ENCODE measurements at places on chromosomes 11 and 22. TPM values are rescaled to one million over a fixed set of nuclear protein-coding genes. Genes with fewer than 3 reads are reported as not detected.

FREY1 gene
- total RNA-seq, result 3.4 TPM

TEX12 gene
- 0.44 TPM for total RNA-seq

PATE4 gene
- total RNA-seq, result not detected

LRRN4CL gene
- total RNA-seq, result not detected

FGF4 gene
- total RNA-seq, result not detected

TSGA10IP gene
- total RNA-seq, result not detected

CD3D gene
- total RNA-seq, result 355 TPM

CECR2 gene
- total RNA-seq, result 0.14 TPM

OR51E2 gene
- total RNA-seq, result not detected

APOL5 gene
- total RNA-seq, result not detected

NAALADL1 gene
- total RNA-seq, result 33.9 TPM

DNA sequence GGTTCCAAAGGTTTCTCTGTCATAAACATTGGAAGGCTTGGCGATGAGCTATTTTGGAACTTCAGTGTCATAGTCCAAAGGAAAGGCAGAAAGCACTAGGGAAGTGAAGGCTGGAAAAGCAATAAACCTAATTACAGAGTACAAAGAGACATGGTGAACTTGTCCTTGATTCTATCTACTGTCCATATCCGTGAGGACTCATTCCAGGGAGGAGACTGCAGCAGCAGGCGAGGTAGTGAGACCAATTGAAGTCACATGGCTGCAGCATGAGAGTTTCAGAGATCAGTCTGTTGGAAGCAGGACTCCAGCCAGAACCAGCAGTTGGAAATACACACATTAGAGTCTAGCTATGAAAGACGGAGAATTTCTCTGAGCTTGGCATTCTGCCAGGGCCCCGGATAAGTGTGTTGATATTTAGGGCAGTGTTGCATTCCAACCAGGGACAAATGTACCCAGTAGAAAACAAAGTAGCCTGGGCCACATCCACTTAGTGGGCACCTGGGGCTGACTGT lies 54.1 kb upstream of the ARHGAP42 start:
- DNase-seq, result no peak

- DNase-seq, result no peak
Measured at GRCh38 chr11:127789927-127790326, 789.4 kb upstream of the KIRREL3 start.

- DNase-seq, result no peak
Measured at GRCh38 chr11:8260202-8260966, 3.3 kb downstream of the LMO1 start.

DNA sequence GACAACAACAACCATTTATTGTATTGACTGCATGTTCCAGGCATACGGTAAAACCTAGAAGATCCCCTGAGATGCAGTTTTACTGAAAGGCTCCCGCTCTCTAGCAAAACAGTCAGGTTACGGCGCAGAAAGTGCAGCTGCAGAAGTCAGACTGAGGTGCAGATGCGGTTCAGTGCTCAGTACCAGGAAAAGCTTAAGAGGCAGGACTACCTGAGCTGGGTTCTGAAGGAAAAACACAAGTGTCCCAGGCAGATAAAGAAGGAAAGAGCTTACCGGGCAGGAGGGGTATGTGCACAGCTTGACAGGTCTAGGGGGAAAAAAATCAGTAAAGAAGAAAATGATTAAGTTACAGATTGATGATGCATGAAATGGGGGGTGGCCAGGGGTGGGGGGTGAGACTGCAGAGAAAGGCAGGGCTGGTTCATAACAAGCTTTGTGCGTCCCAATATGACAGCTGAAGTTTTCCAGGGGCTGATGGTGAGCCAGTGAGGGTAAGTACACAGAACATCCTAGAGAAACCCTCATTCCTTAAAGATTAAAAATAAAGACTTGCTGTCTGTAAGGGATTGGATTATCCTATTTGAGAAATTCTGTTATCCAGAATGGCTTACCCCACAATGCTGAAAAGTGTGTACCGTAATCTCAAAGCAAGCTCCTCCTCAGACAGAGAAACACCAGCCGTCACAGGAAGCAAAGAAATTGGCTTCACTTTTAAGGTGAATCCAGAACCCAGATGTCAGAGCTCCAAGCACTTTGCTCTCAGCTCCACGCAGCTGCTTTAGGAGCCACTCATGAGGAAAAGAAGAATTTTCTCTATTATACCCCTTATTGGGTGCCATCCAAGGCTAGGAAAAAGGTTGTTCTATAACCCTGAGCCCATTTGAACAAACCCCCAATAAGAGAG lies 11.9 kb downstream of the LARGE1 start:
- no peak for DNase-seq

DNA sequence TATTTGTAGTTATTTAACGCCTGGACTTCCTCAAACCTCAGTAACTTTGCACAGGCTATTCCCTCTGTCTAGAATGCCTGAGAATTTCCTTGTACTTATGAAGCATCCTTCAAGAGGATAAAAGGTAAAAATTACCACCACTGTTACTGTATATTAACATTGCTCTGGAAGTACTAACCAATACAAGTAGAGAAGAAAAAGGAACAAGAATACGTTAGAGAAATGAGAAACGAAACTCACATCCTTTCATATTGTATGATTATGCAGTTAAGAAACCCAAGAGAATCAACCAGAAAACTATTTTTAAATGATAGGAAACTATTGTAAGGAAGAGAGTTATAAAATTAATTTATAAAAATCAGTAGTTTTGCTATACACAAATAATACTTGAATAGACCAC lies 48.2 kb upstream of the OR5P2 start:
- no peak for DNase-seq

GRCh38 chr11:342328-342727 lies 21.7 kb upstream of the IFITM3 start:
- DNase-seq, result no peak

DNA sequence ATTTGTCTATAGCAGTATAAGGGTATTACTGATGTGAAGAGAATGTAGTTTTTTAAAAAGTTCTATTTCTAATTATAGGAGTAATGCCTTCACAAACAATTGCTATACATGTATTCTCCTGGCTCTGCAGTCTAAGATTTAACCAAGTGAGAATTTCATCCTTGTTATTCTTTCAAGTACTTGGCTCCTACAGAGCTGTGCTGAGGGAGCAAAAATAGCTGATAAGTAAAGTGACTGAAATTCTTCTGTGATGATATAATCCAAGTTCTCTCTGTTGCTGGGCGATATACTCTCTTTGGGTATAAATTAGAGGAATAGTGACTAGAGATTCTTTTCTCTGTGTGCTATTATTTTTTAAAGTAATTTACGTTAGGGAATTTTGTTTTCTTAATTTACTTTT lies 68.0 kb downstream of the PGR start:
- DNase-seq, result no peak

DNA sequence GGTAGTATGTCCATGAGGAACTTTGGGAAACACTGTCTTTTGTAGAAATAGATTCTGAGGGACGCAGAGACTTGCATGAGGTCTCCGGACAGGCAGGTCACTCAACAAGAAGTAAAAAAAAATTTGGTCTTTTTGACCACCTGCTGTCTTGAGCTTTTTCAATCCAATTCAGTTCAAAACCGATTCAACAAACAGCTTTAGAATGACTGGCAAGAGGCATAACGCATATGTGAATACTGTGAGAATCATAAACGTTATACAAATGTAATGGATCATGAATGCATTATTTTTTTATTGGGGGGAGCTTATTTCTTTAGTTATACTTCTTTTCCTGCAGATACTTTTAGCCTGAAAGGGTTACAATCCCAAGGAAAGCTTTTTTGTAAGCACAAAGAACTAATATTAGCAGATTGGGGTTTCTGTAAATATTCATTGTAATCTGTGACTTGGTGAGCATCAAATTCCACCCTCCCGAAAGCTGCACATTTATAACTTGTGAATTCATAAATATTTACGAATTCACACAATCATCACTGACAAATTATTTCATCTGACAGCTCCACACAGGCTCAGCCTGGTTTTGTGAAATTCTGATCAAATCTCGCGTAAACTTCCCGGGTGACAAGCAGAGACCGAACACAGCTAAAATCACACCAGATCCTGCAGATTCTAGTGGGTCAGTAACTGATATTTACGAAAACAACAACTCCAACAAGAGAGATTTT lies 507.7 kb downstream of the MN1 start:
- DNase-seq, result no peak

- no peak for DNase-seq
Measured at GRCh38 chr11:28878025-28878424, 769.8 kb downstream of the METTL15 start.

DNA sequence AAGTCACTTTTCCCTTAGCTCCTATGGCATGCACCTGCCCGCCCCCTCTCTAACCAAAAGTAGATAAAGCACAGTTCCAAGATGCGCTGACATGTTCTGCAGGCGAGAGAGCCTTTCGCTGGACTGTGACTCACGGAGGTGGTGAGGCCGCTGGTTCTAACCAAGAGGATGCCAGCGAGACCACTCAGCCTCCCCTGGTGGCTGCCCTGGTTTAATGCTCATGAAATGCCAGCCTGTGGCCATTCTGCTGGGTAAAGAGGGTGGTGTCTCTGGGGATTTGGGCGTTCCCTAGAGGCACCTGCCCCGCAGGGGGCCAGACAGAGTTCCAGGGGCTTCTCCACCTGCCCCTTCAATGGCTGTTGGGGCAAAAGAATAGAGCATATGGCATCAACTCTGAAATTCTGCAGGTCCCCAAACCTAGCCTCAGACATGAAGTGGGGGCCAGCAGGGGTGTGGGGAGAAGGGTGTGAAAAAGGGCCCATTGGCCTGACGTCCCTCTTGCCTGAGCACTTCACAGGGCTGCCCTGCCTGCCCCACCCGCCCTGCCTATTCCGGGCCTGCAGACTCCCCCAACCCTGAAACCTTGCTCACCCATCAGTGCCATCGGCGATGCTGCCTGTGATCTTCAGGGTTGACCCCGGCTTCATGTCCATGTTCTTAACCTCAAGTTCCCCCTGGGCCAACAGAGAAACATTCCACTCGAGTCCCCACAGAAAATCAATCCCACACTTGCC lies 8.5 kb downstream of the LGALS2 start:
- no peak for DNase-seq

GRCh38 chr11:130826572-130826971 lies 89.7 kb downstream of the SNX19 start:
- DNase-seq, result no peak

- DNase-seq, result no peak
Measured at GRCh38 chr22:44452531-44453420, 45.3 kb downstream of the RTL6 start.

DNA sequence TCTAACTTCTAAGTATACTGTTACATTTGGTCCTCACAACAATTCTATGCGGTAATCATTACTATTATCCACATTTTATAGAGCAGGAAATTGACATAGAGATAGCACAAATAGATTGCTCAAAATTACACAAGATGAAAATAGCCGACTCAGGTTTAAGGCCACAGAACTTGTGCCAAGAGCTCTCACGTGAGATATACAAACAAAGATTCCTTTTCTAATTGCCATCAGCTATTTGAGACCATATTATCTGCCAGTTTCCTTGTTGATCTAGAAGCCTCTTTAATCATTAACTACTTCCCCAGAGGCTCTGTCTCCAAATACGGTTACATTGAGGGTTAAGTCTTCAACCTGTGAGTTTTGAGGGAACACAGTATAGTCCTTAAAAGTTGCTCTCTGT lies 61.0 kb upstream of the GLYATL1B start:
- DNase-seq, result no peak

DNA sequence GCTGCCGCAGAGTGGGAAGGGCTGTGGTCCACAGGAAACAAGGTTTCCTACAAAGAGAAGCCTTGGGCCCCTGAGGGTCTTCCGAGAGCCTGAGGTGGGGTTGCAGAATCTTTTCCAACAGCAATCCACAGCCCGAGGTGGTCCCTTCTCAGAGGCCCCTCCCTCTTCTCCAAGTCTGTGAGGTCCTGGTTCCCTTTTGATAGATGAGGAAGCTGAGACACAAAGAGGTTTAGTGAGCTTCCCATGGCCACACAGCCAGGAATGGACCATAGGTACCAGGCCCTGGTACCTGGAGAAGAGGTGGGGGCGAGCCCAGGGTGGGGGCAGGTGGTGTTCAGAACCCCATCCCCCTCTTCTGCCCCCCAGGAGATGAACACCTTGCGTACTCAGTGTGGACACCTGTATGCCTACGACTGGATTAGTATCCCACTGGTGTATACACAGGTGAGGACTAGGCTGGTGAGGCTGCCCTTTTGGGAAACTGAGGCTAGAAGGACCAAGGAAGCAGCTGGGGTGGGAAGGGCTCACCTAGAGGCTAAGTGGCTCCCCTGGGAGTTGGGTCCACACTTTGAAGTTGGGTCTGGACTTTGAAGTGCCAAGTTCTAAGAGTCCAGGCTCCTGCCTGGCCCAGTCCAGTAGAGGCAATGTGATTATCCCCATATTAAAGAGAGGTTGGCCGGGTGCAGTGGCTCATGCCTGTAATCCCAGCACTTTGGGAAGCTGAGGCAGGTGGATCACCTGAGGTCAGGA lies 7.0 kb downstream of the BEST1 start:
- DNase-seq, result no peak

- DNase-seq, result peak; percentile 84
Measured at GRCh38 chr22:46006379-46007002, 29.5 kb upstream of the WNT7B start.

GRCh38 chr11:30406978-30407762 lies 84.3 kb downstream of the ARL14EP start:
- no peak for DNase-seq

GRCh38 chr11:9020916-9021315 lies 17.1 kb upstream of the NRIP3 start:
- DNase-seq, result no peak

DNA sequence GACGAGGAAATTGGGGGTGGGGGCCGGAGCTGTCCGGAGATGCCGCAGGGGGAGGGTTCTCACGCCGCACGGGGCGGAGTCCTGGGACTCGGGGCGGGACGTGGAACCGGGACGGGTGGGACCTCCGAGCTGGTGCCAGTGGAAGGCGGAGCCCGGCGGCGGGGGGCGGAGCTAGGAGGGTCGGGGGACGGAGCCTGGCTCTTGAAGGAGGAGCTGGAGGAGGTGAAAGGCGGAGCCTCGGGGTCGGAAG lies 271 bp downstream of the FKBP2 start:
- peak; percentile 100 for DNase-seq

- no peak for DNase-seq
Measured at GRCh38 chr11:117902001-117902845, 25.8 kb upstream of the FXYD6 start.

DNA sequence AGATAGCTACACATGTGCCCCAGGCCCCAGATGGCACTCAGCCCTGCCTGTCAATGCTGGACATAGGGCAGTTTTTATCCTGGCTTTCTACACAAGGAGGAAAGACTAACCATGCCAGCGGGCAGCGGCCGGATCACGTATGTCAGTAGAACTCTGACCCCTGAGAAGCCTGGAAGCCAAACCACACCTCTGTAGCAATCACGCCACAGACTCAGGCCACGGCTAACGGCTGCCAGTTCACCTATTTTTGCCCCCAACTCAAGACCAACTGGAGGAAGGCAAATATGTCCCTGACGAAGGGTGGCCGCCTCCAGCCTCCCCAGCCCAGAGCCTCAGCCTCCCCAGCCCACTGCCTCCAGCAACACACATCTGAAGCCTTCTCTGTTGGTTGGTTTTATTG lies 7.2 kb upstream of the CD81 start:
- no peak for DNase-seq

All from naive thymus-derived CD8-positive, alpha-beta T cell (primary cell).